Neural progenitor cell (in vitro differentiated cells): ENCODE measurements at places on chromosomes 2 and 18. TPM values are rescaled to one million over a fixed set of nuclear protein-coding genes. Genes with fewer than 3 reads are reported as not detected.

The CTLA4 gene
- total RNA-seq: not detected in 2 replicates

The SPATS2L gene
- 18.5 and 29.1 TPM in 2 replicates for total RNA-seq

The CYP26B1 gene
- total RNA-seq: 0.21 and 1.2 TPM in 2 replicates

The SLC5A7 gene
- total RNA-seq: 0.03 and 0.04 TPM in 2 replicates

The FEV gene
- total RNA-seq: not detected in 2 replicates

The LGALSL gene
- total RNA-seq: 24.3 and 31.1 TPM in 2 replicates

The POU3F3 gene
- 0.25 TPM in 1 of 2 replicates, not detected in the other for total RNA-seq

The REG1B gene
- total RNA-seq: not detected in 2 replicates

The TRPM8 gene
- 4.9 and 7.5 TPM in 2 replicates for total RNA-seq

The MYCN gene
- total RNA-seq: 24.7 and 26.7 TPM in 2 replicates

- no peak for DNase-seq
- H3K27me3 ChIP-seq: peaks cover 15% of the 10 kb centered on the region
- no peaks in the 10 kb centered on the region for H3K36me3 ChIP-seq
- peaks cover 28% of the 10 kb centered on the region for H3K4me1 ChIP-seq
- H3K4me3 ChIP-seq: peak overlapping the region; percentile 68
- peak overlapping the region; percentile 91 for H3K27ac ChIP-seq
Observed at GRCh38 chr2:23940718-23941620, 706 bp downstream of the UBXN2A start.

DNA sequence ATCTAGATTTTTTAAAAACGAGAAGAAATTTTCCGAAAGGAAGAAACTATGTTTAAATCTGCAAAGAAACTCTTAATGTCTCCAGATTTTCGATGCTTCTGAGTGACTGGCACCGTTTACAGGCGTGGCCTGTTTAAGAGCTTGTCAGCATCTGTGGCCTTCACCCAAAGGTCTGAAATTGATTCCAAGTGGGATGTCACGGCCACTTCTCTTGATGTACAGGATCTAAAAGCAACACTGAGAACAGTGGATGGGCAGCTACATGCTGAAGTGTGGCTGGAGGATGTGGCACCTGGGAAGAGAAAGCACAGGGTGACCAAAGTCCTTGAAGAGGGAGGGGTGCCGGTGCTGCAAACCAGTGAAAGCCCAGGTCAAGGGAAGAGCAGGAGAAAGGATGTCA is 28.0 kb downstream of the EMILIN2 start:
- H3K27me3 ChIP-seq: no peaks in the 10 kb centered on the region
- H3K36me3 ChIP-seq: no peaks in the 10 kb centered on the region
- H3K27ac ChIP-seq: no peak overlapping the region
- no peak for DNase-seq
- H3K4me1 ChIP-seq: no peaks in the 10 kb centered on the region

DNA sequence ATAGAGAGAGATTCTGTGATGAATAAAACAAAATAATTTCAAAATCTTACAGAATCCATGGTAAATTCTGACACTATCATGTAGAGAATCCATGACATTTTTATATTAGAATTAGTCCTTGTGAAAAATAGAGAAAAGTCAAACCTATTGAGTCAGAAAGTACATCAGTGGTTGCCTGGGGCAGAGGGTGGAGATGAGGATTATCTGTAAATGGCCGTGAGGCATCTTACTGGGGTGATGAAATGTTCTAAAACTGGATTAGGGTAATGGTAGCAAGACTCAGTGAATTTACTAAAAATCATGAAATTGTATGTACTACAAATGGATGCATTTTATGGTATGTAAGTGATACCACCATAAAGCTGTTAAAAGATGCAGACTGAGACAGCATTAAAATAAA is 323.1 kb downstream of the SLC8A1 start:
- DNase-seq: no peak
- H3K36me3 ChIP-seq: no peaks in the 10 kb centered on the region
- H3K27ac ChIP-seq: no peak overlapping the region
- H3K27me3 ChIP-seq: no peaks in the 10 kb centered on the region
- no peak overlapping the region for H3K4me3 ChIP-seq

GRCh38 chr2:29290293-29291047 is 175.3 kb downstream of the CLIP4 start:
- no peak overlapping the region for H3K27ac ChIP-seq
- peaks cover 22% of the 10 kb centered on the region for H3K4me1 ChIP-seq
- H3K4me3 ChIP-seq: no peak overlapping the region
- H3K36me3 ChIP-seq: no peaks in the 10 kb centered on the region
- DNase-seq: peak; percentile 72
- no peaks in the 10 kb centered on the region for H3K27me3 ChIP-seq

DNA sequence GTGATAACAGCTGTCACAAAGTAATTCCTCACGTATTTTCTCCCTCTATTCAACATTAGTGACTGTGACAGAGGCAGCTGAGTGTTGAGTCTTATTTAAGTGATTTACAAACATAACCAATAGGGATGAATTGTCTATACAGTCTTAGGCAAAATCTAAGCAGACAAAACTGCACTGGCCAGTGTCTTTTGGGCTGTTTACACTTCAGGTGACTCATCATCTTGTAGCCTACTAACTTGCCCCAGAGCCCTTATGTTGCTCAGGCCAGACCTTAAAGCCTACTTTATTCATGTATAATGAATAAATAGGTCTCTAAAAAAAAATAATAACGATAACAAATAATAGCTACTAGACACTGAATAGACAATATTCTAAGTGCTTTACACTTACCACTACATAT is 17.2 kb downstream of the THOC1 start:
- no peaks in the 10 kb centered on the region for H3K27me3 ChIP-seq
- no peak overlapping the region for H3K27ac ChIP-seq
- no peaks in the 10 kb centered on the region for H3K4me1 ChIP-seq
- H3K4me3 ChIP-seq: no peak overlapping the region
- peaks cover 40% of the 10 kb centered on the region for H3K36me3 ChIP-seq

DNA sequence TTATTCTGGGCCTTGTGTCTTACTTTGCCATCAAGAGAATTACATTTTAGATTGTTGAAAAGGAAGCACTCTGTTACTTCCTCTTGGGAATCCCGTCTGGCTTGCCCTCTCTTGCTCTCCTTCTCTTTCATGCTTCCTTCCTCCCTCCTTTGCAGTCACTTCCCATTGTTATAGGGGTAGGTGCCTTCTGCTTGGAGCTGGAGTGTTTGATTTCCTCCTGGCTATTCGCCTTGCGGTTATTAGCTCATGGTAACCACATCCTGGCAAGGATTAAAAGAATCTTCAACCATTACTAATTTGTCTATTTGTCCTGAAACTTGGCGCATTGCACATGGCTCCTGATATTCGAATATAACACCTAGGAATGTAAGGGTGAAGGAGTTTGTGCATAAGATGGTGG is 115.0 kb downstream of the CERS6 start:
- H3K4me3 ChIP-seq: no peak overlapping the region
- no peak overlapping the region for H3K27ac ChIP-seq
- DNase-seq: no peak
- no peaks in the 10 kb centered on the region for H3K27me3 ChIP-seq
- H3K36me3 ChIP-seq: no peaks in the 10 kb centered on the region

DNA sequence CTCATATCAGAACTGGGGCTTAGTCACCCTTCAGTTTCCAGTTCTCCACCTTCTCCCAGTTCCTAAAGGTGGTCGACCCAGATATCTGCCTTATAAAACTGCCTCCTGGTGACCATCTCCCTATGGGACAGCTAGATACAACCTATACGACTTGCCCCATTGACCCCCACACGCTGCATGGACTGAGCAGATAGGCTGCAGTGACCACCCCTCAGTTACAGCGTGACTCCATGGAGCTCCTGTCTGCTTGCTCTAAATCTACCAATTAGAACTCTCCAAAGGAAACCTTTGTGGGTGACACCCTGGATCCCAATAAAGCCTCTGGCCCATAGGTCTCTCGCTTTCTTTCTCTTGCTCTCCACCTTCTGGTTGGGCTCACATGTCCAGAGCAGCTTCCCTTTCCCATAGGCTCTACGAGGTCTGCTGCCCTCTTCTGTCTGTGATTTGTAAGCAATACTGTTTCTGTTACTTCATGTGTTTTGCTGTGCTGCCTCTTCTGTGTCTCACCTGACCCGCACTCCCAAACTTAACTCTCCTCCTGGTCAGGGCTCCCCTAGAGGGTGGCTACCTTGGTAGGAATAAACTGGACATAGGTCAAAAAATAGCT is 971.3 kb upstream of the FAM98A start:
- no peaks in the 10 kb centered on the region for H3K4me1 ChIP-seq
- peak; percentile 40 for DNase-seq

DNA sequence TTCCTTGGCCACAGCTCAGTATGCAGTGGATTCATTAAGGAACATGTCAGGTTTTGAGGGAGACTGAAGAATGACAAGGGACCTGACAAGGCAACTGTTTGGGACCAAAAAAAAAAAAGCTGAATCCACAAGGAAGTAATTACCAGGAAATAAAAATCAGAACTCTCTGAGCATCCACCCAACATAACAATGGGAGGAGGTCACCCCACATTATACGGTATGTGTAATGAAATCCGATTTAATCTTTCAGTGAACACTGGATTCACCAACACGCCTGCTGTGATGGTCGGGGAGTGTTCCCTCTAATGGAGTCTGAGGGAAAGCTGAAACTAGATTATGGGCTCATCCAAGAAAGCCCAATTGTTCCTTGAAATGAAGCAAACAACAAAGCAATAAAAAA is 329.3 kb downstream of the ETAA1 start:
- H3K27ac ChIP-seq: no peak overlapping the region
- no peaks in the 10 kb centered on the region for H3K36me3 ChIP-seq
- peak; percentile 15 for DNase-seq
- no peak overlapping the region for H3K4me3 ChIP-seq
- H3K27me3 ChIP-seq: no peaks in the 10 kb centered on the region
- peaks cover 25% of the 10 kb centered on the region for H3K4me1 ChIP-seq

DNA sequence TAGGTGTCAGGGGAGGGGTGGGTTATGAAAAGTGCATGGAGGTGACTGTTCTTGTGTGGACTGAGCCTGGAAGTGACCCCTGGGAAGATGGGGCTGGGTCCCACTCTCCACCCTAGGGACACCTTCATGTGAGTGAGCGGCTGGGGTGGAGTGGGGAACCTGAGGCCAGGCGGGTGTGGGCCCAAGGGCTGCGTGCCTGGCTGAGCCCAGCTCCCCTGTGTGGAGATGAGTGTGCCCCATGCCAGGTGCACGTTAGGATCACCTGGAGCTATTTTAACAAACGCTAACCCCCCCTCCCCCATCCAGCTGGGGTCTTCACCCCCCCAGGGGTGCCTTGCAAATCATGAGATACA is 26.5 kb downstream of the ZAP70 start:
- no peaks in the 10 kb centered on the region for H3K36me3 ChIP-seq
- H3K4me3 ChIP-seq: no peak overlapping the region
- DNase-seq: no peak
- no peak overlapping the region for H3K27ac ChIP-seq
- no peaks in the 10 kb centered on the region for H3K27me3 ChIP-seq
- H3K4me1 ChIP-seq: no peaks in the 10 kb centered on the region
